Upper lobe of right lung (tissue), 1 donor: ENCODE measurements at places on chromosomes 13 and 19. TPM values are rescaled to one million over a fixed set of nuclear protein-coding genes. Genes with fewer than 3 reads are reported as not detected.
A peak's percentile ranks its signal among the peaks of the same experiment; 100 is the strongest.

GRCh38 chr19:1855040-1855827 is 7.0 kb upstream of the REXO1 start:
- peak; percentile 94 for DNase-seq

CASP14 gene
- not detected for total RNA-seq

SHISA2 gene
- 26.3 TPM for total RNA-seq

DNA sequence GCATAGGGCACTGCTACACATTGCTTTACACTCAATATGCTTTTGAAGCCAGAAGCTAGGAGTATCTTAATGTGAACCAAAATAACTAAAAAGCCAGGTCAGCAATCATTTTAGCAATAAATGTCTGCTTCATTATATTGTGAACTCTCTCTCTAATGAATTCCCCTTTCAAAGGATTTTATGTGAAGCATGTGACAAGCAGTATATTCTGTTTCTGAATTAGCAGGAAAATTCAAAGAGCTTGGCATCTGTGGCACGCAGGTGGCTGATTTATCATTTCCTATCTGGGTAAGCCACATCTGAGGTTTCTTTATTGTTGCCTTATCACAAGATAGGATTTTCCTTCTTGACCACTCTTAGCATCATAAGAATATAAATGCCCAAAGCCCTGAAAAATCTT is 56.8 kb upstream of the KLF12 start:
- no peak for DNase-seq

ZNF229 gene
- total RNA-seq = 3.0 TPM

DNA sequence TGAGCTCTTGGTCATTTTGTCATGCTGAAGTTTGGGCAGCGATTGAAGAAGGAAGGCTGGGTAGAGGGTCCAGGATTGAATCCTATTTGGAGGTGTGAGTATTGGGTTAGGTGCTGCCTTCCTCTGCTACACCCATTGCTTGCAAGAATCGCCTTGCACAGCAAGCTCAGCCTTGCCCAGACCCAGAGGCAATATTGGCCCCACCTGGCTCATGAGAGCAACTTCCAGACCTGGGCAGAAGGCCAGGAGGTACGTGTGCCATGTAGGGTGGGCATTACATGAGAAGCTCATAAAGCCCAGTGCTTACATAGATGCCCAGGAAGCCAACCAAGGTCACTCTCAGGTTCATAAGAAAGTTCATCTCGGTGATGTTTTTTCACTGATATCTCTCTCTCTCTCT is 718.0 kb downstream of the EFNB2 start:
- no peak for DNase-seq

DNA sequence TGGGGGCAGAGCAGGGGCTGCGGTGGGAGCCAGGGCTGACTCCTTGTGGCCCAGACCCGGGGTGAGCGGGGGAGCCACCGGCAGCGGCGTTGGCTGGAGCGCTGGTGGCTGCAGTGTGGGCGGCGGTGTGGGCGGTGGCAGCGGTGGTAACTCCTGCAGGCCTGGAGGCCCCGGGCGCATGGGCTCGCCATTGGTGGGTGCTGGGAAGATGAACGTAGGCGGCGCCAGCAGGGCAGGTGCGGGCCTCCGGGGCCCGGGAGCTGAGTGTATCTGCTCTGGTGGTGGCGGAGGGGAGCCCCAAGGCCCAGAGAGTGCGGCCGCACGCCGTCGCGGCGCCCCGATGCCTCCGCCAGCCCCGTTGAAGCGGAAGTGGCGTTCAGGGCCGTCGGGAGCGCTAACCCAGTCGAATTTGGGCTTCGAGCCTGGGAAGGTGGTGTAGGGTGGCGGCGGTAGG is 2.0 kb downstream of the GGN start:
- no peak for DNase-seq

- DNase-seq = no peak
These were observed 314.2 kb downstream of the OLFM4 start for GRCh38 chr13:53342623-53343360.

- DNase-seq = no peak
These were observed 140.4 kb downstream of the TEX29 start for GRCh38 chr13:111460548-111461444.

- DNase-seq = no peak
These were observed 24.9 kb downstream of the VRK3 start for GRCh38 chr19:50000038-50000840.

- peak; percentile 80 for DNase-seq
These were observed 339.0 kb downstream of the RFC3 start for GRCh38 chr13:34156841-34157365.

- no peak for DNase-seq
These were observed 5.7 kb downstream of the WDR62 start for GRCh38 chr19:36060430-36060829.

KPNA3 gene
- total RNA-seq = 35.7 TPM

C19orf85 gene
- total RNA-seq = not detected

NKG7 gene
- 25.1 TPM for total RNA-seq

GPC6 gene
- 8.4 TPM for total RNA-seq

DNA sequence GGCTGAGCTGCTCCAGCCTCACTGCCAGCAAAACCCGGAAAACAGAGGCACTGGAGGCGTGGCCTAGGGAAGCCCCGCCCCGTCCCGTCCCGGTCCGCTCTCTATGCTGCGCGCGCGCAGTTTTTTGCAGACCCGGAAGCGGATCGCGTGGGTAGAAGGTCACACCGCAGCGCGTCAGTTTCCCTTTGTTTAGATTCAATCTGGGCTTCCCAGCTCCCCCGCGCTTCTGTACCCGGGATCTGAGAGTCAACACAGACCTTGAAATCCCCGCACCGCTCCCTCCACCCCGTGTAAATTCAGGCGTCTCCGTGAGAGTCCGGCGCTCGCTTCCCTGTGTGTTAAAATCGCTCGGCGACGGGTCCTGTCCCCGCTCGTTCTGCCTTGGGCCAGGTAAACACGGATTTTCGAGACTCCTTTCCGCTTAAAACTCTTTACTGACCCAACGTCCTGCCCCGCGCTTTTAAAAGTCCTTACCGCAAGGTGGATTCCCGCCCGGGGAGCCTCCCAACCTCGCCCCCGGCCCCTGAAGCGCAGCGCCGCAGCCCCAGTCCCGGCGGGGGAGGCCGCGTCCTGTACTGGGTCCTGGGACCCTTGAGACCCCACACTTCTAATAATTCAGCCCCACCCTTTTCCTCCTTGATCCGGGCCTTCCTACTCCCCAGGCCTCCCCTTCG is at the start of gene ZNF610:
Gene ZNF610, plus strand, starts transcription at position 127 of the 674 bp plus-strand sequence. CDS start 12,930 bp downstream, outside the sequence.
- DNase-seq = peak; percentile 94

DNA sequence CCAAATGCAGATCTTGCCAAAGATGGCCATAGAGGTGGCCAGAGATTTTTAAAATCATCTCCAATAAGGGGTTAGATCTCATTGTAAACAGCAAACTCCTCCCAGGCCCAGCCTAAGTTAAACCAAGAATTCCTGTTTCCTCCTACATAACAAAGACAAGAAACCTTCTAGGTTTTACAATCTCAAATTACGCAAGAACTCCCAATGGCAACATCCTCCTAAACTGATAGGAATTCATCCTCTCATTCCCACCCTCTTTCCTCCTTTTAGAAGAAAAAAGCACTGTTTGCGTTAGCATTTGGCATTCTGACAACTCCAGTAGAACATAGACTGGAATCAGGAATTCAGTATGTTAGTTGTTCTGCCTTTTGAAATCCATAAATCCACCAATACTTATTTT is 14.6 kb downstream of the PROSER1 start:
- DNase-seq = no peak

GRCh38 chr19:51903192-51903591 is 1.6 kb downstream of the ZNF649 start:
- no peak for DNase-seq

- DNase-seq = peak; percentile 73
These were observed 5.4 kb downstream of the KLK1 start for GRCh38 chr19:50817941-50818858.

ZNF793 gene
- 4.2 TPM for total RNA-seq

GRCh38 chr19:40457953-40458596 is 7.5 kb downstream of the BLVRB start:
- DNase-seq = no peak

DNA sequence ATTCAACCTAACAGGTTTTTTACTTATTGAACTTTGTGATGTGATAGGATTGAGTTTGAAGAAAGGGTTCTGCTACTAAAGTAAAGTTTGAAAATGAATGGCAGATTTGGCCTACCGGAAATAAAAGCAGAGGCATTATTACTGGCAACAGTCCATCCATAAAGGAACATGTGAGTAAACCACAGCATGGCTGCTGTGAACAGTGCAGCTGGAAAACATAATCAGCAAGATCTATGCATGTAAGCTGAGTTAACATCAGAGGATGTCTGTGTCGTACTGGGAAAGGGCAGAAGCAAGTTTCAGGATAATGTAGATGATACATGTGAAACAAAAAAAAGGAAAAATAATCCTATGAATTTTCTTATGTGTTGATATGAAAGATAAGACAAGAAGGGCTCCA is 87.6 kb downstream of the CYSLTR2 start:
- DNase-seq = no peak

DNA sequence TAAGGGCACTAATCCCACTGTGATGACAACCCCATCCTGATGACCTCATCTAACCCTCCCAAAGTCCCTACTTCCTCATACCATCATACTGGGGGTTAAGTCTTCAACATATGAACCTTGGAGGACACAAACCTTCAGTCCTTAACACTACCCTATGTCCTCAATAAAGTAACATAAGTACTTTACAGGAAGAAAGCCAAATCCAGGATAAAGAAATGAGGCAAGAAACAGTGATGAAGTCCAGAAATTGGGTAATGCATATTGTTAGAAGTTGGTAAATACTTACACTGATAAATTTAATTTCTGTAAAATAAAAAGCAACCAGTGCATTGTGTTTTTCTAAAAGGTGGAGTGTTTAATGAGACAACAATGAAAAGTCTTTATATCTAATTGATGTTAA is 284.8 kb upstream of the SOX21 start:
- no peak for DNase-seq

PRKCG gene
- not detected for total RNA-seq

AMH gene
- total RNA-seq = 6.1 TPM

- DNase-seq = no peak
These were observed 654 bp downstream of the STAP2 start for GRCh38 chr19:4337906-4338440.

HRC gene
- total RNA-seq = 2.2 TPM

LENG9 gene
- total RNA-seq = 7.2 TPM

DNA sequence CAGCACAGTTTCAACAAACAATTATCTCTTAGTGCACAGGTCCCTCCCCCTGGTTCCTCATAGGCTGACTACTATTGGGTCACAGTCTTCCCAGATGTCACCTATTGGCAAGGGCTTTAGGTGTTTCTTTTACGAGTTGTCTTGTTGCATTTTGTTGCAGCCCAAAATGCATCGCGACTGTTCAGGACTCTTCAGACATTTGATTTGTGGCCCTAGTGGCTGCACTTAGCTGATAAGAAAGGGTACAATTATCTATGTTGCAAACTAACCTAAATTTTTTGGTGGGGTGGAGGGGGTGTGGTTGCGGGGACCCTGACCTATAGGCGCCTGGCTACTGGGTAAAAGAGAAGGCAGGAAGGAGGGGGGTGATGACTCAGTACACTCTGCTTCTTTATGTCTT is 29.1 kb upstream of the ZNF714 start:
- no peak for DNase-seq

DNA sequence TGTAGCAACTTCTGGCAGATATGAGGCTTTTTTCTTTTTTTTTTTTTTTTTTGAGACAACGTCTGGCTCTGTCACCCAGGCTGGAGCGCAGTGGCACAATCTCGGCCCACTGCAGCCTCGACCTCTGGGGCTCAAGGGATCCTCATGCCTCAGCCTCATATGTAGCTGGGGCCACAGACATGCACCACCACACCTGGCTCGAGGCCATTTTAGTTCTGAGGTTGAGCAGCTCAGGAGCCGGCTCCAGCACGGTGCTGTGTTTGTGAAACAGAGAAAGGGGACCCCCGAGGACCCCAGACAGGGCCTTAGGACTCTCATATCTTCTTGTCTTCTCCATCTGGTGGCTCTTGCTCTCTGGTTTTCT is 3.4 kb upstream of the FLT3LG start:
- no peak for DNase-seq

GRCh38 chr13:44932850-44933251 is 56.4 kb downstream of the NUFIP1 start:
- DNase-seq = no peak

DNA sequence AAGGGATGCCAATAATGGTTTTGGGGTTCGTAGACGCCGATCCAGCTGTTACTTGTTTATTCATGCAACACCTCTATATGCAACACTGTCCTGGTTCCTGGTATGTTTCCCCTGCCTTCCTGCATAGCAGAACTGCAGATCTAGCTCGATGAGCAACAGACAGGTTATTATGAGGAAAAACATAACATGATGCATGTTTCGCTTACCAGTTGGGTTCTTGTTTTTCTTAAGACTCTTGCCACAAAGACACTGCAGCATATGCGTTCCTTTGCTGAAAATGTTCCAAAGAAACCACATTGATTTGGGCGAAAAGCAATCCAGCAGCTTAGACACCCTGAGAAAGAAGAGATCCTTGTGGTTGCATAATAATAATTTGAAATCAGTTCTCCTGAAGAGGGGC is 583 bp downstream of the FGF14 start:
- no peak for DNase-seq

DNA sequence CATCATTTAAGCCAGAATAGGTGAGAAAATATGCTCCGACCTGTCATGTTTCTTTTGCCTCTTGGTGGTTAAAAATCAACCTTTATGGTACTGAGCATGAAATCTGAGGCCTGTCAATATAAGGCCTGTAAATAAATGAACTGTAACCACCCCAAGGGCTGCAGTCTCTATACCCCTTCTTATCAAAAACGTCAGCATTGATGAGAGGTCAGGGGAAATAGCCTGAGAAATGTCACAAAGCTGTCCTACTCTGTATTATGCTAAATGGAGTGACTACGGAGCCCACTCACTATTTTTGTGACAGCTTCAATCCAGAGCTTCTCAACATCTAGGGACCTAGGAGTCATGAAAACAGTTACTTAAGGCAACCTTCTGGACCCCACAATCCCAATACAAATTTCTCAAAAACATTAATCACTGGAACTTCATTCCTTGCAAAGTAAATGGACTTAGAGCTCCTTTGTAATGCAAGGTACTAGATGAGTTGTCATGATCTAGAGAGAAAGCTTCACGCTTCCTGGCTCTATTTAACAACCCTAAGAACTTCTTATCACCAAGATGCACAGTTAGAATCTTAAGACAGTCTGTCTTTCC is 2.7 kb upstream of the RAP2A start:
- DNase-seq = no peak

DNA sequence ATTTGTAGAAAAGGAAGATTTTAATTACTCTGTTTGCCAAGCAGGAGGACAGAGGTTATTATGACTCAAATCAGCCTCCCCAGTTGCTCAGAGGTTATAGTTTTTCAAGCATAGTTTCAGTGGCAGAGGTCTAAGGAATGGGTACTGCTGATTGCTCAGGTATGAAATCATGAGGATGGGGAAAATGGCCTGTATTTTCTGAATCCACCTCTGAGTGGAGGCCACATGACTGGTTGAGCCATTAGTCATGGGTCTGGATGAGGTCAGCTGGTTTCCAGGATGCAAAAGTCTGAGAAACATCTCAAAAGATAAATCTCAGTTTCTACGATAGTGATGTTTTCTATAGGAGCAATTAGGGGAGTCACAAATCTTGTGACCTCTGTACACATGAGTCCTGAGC is 62.8 kb upstream of the CEACAM8 start:
- DNase-seq = no peak

GRCh38 chr13:42812316-42812715 is 30.9 kb downstream of the FAM216B start:
- DNase-seq = no peak
